ENCODE measurements at places on chromosomes 3 and 15.

- peak; percentile 10 for DNase-seq
Observed at GRCh38 chr3:100335434-100335833, 877 bp downstream of the NIT2 start.

- no peak for DNase-seq
Observed at GRCh38 chr3:52892625-52893311, 4.6 kb downstream of the STIMATE start.

DNA sequence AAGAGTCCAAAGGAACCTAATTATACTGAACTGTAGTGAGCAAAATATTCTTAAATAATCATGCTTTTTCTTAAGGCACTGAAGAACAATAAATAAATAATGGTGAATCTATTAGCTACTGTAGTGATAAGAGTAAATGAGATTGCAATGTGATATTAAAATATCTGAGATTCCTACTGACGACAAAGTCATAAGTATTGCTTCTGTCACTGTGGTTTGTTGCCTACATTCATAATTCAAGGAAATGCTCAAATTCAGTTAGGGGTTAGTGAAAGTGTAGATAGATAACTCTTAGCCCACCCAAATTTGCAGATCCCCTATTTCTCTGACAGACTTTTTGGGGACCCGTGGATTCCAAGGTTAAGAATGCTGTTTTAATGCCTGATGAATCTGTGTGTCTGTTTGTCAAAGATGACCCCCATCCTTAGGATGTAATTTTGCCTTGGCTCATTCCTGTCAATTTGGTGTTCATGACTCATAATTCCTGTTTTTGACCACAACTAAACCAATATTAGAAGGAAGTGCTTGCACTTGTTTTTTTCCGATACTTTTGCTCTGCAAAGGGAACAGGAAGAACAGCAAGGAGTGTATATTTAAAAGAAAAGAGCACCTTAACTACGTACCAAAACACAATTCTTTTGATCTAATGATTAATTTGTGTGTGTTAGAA, 86.7 kb downstream of the MAGI1 start:
- DNase-seq: no peak

DNA sequence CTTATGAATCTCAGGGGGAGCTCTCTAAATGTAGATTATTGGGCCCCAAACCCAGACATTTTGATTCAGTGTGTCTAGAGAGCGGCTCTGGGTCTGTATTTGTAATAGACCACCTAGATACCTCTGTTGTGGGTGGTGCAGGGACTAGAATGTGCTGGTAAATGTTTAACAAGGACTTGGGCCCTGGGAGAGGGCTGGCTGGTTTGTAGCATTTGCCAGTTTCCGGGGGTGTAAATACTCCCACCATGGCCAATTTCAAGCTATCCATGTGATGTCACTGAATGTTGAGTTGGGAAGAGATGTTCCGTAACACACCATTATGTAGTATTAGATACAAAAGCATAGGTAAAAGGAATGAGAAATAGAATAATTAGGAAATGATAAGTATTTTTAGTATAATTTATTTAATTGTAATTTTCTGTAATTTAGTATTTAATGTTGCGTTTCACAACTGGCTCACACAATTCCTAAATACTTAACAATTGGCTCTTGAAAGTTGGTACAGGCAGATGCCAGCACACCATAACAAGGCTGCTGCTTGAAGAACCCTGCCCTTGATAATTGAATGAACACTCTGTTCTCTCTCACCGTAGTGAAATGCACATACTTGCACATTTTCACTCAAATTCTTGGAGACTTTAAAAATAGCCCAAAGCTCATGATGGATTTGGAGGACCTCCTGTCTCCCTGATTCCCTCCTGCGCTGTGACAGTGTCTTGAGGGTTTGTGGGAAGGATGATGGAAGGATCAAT, 359.2 kb upstream of the PROK2 start:
- no peak for DNase-seq

DNA sequence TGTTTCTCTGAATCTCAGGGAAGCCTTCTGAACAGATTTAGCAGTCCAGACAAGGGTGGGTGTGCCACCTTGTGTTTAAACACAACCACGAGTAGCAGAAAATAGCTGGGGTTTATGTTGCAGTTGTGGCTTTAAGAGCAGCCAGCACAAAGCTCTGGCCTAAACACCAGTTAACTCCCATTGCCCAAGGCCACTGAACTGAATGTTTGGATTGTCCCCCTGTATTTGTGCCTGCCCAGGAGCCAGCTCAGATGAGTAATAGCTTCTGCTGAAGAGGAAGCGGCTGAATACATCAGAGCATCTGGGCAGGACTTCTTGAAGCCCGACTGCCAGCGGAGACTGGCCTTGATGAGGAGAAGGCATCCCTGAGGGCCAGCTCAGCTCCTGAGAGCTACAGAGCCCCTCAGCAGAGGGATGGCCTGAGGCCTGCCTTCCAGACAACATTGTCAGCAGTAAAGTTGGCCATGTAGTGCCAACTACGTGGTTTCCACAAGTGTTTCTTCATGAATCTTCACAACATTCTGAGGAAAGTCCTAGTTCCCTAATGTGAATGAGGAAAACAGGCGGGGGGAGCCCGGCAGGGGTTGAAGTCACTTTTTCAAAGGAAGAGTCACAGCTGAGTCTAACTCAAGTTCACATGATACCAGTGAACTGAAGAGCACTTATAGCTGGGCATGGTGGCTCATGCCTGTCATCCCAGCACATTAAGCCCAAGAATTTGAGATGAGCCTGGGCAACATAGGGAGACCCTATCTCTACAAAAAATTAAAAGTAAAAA, 65.8 kb upstream of the ZBTB38 start:
- no peak for DNase-seq

DNA sequence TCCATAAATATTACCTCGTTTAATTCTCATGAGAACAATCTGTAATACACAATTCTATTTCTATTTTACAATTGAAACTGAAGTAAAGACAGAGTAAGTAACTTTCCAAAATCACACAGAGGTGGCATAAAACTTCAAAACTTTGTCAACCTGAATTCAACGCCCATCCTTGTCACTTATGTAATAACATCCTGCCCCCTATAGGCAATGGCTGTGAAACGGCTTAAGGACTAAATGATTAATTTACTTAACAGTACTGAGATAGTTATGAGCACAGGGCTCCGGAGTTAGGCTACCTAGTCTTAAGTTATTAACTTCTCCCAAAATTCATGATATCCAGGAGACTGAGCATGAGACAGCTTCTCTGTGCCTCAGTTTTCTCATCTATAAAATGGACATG, 293.1 kb upstream of the CHRM5 start:
- DNase-seq: no peak

DNA sequence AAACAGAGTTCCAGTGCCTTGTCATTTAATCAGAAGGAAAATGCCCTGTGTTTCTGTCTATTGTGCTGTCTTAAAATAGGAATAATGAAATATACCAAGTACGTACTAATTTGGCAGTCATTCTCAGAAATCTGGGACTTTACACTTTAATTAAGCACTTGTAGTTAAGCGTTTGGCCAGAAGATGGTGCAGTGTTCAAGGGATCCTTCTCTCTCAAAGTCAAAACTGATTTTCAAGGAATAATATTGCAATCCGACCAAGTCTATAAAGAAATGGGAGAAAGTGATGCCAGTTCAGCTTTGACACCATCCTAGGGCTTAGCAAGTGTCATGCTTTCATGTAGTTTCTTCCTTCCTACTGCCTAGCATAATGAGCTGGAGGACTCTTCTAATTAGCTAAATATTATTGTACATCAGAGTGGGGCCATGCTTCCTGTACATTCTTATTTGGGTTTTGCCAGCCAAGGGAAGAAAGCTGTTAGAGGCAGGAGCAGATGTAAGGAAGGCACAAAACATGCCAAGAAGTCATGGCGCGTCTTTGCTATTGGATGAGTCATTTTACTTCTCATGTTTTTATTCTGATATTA, 64.8 kb downstream of the SAMMSON start:
- DNase-seq: peak; percentile 0

GRCh38 chr15:60795889-60796288, 316.9 kb upstream of the ICE2 start:
- DNase-seq: no peak

GRCh38 chr3:48991851-48992545, 2.0 kb downstream of the P4HTM start:
- no peak for DNase-seq

- no peak for DNase-seq
Observed at GRCh38 chr3:195809796-195810454, 1.8 kb downstream of the MUC4 start.

DNA sequence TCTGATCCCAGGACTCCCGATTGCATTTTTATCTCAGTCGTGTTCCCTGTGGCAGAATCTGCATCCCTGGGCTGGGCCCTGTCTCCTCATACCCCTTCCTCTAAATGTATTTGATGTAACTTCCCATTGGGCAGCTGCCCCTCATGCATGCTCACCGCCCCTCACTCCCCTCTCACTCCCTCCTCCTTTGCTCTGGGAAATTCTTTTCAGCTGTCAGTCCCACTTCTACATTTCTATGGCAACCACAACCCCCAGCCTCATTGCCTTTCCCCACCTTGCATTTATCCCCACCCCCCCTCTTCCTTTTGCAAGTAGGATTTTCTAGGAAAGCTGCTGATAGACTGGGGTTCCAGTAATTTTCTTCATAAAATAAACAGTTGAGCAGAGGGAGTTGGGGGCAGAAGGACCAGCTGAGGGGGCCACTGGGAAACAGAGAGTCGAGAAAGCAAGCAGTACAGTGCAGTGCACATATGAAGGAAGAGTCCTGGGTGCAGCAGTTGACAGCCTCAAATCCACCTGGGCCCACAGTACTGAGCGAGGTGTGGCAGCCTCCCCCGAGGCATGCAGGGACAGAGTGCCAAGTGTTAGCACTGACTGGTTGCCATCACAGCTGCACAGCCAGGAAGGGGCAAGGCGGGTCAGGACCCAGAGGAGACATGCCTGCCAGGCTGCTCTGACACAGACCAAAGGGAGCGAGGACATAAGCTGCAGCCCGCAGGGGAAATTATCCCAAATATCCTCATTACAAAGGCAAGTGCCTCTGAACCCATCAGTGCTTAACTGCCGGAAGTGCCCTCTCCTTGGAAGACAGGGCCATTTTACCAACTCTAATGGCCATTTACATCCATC, 476.3 kb downstream of the EPHB1 start:
- DNase-seq: no peak

DNA sequence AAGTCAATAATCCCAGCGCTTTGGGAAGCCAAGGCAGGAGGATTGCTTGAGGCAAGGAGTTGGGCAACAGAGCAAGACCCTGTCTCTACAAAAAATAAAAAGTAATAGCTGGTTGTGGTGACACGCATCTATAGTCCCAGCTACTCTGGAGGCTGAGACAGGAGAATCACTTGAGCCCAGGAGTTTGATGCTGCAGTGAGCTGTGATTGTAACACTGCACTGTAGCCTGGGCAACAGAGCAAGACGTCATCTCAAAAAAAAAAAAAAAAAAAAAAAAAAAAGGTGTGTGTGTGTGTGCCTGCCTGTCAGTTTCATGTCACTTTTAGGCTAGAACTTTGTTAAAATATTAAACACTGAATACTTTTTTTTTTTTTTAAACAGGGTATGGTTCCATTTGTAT, 28.4 kb downstream of the DNAJC19 start:
- DNase-seq: no peak

- DNase-seq: no peak
Observed at GRCh38 chr3:28674212-28674611, 325.6 kb upstream of the AZI2 start.

DNA sequence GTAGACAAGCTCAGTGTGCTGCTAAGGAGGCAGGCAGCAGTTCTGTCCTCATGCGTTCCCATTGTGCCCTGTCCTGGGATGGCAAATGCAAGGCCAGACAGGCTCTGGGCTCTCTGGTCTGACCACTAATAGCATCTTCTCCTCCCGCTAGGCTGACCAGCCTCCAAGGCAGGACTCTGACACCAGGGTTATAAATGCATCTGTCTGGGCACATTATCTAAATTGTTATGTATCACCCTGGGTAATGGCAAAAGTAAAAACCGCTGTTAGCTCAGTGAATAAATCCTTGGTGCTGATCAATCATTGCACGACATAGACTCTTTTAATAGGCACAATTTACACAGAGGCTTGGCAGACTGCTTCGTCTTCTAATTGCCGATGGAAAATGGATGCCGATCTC, 85.6 kb downstream of the CLSTN2 start:
- no peak for DNase-seq

GRCh38 chr3:10334459-10334858, 13.5 kb upstream of the SEC13 start:
- DNase-seq: no peak

DNA sequence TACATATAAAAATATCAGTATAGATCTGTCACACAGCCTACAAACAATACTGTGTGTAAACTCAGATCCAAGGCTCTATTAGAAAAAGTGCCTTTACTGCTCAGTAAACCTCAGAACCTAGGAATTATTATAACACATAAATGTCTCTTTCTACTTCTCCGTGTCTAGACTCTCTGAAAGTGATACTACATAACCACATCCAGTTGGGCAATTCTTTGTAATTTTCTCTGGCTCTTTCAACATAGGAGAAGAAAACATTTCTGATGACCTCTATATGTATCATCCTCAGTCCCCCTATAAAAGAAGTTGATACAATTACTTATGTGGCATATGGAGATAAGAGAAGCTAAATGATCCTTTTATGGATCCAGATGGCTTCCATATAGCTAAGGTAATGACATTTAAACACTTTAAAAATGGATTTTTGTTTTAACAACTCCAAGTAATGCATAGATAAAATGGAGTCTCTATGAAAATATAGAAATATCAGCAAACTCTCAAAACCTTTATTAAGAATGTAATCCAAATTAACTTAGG, 104.5 kb downstream of the LSAMP start:
- DNase-seq: no peak

- no peak for DNase-seq
Observed at GRCh38 chr15:32933236-32933635, 215.4 kb downstream of the GREM1 start.

DNA sequence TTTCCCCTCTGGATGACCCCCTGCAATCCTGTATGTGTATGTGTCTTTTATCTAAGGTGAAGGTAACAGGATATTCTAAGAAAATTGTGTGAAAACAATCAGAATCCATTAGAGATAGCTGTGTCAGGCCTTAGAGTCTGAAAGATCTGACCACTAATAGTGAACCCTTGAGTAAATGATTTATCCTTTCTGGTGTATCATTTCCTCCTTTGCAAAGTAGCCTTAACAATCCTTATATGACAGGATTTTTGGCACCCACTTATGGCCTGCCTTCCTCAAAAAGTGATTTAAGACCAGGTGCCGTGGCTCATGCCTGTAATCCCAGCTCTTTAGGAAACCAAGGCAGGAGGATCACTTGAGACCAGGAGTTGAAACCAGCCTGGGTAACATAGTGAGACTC, 110.2 kb downstream of the RBPMS2 start:
- no peak for DNase-seq

DNA sequence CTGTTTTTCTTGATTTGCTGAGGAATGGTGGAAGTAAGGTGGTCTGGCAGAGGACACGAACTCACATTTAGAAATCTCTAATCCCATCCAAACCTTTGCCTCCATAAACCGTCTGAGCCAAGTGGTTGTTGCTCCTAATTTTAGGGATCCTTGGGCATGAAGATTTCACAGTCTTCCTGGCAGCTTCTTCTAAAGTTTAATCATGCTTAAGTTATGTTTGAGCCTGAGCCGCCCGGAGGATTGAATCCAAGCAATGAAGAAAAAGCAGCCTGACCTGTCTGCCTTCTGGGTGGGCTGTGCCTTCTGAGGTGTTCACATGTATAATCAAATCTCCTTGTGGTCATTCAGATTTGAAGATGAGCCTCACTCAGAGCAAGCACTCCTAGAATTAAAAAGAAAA, 249.0 kb downstream of the CD47 start:
- DNase-seq: no peak

- DNase-seq: no peak
Observed at GRCh38 chr3:23776352-23776891, 29.3 kb upstream of the UBE2E1 start.

GRCh38 chr3:132804498-132804897, 82.3 kb upstream of the NPHP3 start:
- no peak for DNase-seq

- DNase-seq: no peak
Observed at GRCh38 chr3:10400050-10400748, 79.3 kb upstream of the SEC13 start.

Measured in stimulated activated CD4-positive, alpha-beta T cell treated with anti-CD3 and anti-CD28 coated beads, Interleukin-12 subunit alpha, Interleukin-12 subunit beta, amount 100 ng/mL, for 24 hours (primary cell).